Endothelial cell of umbilical vein (primary cell): ENCODE measurements at places on chromosomes 2 and 18.

DNA sequence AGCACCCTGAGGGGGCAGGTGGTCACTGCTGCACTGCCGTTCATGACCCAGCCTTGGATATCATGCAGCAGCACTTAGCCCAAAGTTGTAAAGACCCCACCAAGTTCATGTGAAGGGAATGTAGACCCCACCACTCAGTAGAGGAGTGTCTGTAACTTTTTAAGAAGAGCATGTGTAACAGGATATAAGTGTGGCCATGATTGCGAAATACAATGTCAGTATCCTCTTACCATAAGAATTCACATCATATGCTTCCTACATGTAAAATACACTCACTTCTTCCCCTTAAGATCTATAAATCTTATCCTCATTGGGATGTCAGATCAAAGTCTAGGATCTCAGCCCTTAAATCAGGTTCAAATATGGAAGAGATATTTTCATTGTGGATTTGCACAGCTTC is 276.9 kb downstream of the PTPRM start:
- H3K4me3 ChIP-seq = no peak overlapping the region
- no peaks in the 10 kb centered on the region for H3K27me3 ChIP-seq
- H3K36me3 ChIP-seq = no peaks in the 10 kb centered on the region
- H3K27ac ChIP-seq = no peak overlapping the region
- DNase-seq = no peak
- peaks cover 9% of the 10 kb centered on the region for H3K4me1 ChIP-seq

DNA sequence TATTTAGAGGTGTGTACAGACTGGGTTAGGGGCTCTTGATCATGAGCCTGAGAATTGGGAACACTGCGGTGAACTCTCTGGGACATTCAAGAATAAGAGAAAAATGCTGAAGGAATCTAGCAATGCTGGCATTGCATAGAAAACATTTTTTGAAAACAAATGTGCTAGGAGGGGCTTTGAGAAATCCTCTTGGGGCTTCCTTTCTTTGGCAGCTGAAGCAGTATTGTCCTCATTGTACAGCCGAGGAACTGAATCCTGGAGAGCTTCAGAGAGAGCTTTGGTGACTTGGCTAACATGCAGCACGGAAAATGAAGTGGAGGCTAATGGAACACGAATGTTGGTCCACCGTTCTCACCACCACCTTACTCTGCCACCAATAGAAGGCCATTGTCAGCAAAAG is 107.3 kb upstream of the EFEMP1 start:
- no peak for DNase-seq
- no peaks in the 10 kb centered on the region for H3K36me3 ChIP-seq
- H3K27ac ChIP-seq = no peak overlapping the region
- H3K4me3 ChIP-seq = no peak overlapping the region
- no peaks in the 10 kb centered on the region for H3K27me3 ChIP-seq

GRCh38 chr2:151056870-151057269 is 204.8 kb downstream of the RBM43 start:
- DNase-seq = no peak
- H3K27ac ChIP-seq = no peak overlapping the region
- H3K4me1 ChIP-seq = no peaks in the 10 kb centered on the region

DNA sequence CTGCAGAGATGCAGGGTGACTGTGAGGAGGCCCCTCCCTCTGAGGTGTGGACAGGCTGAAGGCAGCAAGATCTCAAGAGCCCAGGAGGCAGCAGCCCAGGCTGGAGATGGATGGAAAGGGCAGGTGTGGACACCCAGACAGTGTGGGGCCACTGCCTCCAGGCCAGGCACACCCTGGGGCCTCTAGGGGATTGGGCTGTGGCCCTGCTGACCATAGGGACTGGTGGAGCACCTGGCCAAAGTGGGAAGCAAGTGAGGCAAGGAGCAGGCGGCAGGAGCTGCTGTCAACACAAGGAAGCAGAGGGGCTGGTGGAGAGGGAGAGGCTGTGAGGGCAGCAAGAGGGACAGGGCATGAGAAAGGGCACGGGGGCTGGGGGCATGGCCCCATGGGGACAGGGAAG is 10.8 kb downstream of the SNED1 start:
- no peak for DNase-seq
- H3K27me3 ChIP-seq = no peaks in the 10 kb centered on the region
- H3K36me3 ChIP-seq = no peaks in the 10 kb centered on the region
- H3K4me1 ChIP-seq = peaks cover 22% of the 10 kb centered on the region
- H3K4me3 ChIP-seq = no peak overlapping the region
- peak overlapping the region; percentile 58 for H3K27ac ChIP-seq

- no peaks in the 10 kb centered on the region for H3K36me3 ChIP-seq
These were observed 65.9 kb downstream of the AP1S3 start for GRCh38 chr2:223771475-223771874.

DNA sequence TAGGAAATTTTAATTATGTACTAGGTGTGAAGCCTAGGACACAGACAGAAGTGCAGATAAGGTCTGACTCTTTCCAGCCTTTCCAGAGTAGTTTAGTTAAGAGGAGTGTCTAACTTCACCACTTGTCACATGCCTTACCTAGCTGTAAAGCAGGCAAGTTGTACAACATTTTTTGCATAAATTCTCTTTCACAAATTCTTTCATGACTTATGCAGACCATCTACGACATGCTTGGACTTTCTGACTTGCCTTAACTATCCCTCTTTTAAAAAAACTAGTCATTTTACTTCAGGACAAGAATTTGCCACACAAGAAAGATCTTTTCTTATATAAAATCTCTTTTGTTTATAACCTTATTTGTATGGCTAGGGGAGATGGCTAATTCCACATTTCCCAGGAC is 1273.6 kb upstream of the SLC39A10 start:
- H3K4me1 ChIP-seq = no peaks in the 10 kb centered on the region
- DNase-seq = no peak
- H3K27ac ChIP-seq = no peak overlapping the region
- no peaks in the 10 kb centered on the region for H3K36me3 ChIP-seq
- H3K27me3 ChIP-seq = no peaks in the 10 kb centered on the region
- H3K4me3 ChIP-seq = no peak overlapping the region

- H3K27ac ChIP-seq = no peak overlapping the region
- DNase-seq = no peak
- H3K4me1 ChIP-seq = no peaks in the 10 kb centered on the region
These were observed 233.1 kb upstream of the MEX3C start for GRCh38 chr18:51430538-51430937.

DNA sequence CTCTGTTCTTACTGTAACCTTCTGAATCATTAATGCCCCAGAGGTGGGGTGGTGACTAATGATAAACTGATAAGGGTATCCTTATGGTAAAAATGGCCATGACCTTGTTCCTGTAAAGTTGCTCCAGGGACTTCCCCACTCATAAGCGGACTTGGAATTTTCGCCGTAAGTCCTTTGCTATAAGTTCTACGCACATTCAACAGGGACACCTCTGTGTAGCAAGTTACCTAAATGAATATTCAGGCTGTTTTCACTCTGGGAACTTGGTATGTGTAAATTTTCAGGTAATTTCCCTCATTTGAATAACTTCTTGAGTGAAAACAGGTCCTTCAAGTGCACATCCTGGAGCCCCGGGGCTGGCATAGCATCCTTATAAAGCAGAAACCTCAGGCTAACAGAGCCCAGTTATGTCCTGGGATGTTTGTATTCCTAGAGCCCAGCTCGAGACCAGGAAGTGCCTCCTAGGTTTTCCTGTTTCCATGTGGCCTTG is 9.4 kb upstream of the AGFG1 start:
- no peak overlapping the region for H3K27ac ChIP-seq
- no peaks in the 10 kb centered on the region for H3K36me3 ChIP-seq
- no peak for DNase-seq
- no peak overlapping the region for H3K4me3 ChIP-seq
- no peaks in the 10 kb centered on the region for H3K4me1 ChIP-seq
- H3K27me3 ChIP-seq = no peaks in the 10 kb centered on the region

DNA sequence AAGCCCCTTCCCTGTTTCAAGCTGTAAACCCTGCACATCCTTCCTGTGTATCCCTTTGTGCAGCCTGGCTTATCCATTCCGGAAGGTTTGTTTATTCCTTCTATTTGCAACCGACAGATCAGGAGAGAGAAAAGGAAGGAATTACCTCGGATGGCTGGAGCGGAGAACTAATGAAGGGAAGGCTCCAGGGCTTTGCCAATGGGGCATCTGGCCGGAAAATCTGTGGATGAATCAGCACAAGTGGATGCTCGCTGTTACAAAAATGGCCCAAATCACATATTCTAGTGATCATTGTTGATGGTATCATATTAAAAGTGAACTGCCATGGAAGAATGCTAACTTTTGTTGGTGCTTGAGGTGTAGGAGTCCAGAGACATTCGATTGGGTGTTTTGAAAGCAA is 97.1 kb downstream of the AQP4 start:
- H3K4me1 ChIP-seq = no peaks in the 10 kb centered on the region
- H3K36me3 ChIP-seq = no peaks in the 10 kb centered on the region
- H3K27ac ChIP-seq = no peak overlapping the region
- DNase-seq = no peak
- H3K4me3 ChIP-seq = no peak overlapping the region

DNA sequence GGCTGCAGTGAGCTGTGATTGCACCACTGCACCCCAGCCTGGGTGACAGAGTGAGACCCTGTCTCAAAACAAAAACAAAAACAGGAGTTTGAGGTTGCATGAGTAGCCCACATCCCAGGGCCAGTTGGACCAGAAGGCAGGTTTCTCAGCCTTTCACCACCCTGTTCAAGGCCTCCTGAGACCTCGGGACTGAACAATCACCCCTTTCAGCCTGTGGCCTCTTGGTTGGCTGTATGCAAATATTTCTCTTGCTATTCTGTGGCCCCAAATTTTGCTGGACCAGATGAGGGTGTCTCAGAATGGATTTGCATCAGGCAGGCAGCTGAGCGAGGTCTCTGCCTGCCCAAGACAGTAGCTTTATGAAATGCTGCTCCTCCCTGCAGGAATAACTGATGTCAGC is 56.9 kb downstream of the DPYSL5 start:
- H3K4me1 ChIP-seq = no peaks in the 10 kb centered on the region
- H3K36me3 ChIP-seq = no peaks in the 10 kb centered on the region
- H3K4me3 ChIP-seq = no peak overlapping the region

DNA sequence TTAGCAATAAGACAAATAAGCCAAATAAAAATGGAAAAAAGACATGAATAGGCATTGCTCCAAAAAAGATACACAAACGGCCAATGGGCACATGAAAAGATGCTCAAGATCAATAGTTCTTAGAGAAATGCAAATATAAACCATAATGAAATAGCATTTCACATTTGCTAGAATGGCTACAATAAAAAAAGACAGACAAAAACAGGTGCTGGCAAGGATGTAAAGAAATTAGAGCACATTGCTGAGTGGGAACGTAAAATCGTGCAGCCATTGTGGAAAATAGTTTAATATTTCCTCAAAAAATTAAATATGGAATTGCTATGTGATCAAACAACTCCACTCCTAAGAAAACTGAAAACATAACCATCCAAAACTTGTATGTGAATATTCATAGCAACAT is 160.0 kb upstream of the SPATS2L start:
- H3K36me3 ChIP-seq = no peaks in the 10 kb centered on the region
- H3K27me3 ChIP-seq = no peaks in the 10 kb centered on the region
- DNase-seq = no peak
- H3K4me1 ChIP-seq = no peaks in the 10 kb centered on the region

- H3K27ac ChIP-seq = no peak overlapping the region
- no peak overlapping the region for H3K4me3 ChIP-seq
- H3K27me3 ChIP-seq = no peaks in the 10 kb centered on the region
- H3K36me3 ChIP-seq = no peaks in the 10 kb centered on the region
These were observed 2.3 kb upstream of the PTPN18 start for GRCh38 chr2:130353291-130354138.

GRCh38 chr2:53843595-53843994 is 16.2 kb downstream of the GPR75 start:
- no peak overlapping the region for H3K4me3 ChIP-seq
- no peaks in the 10 kb centered on the region for H3K36me3 ChIP-seq
- DNase-seq = no peak
- peaks cover 9% of the 10 kb centered on the region for H3K4me1 ChIP-seq
- H3K27ac ChIP-seq = no peak overlapping the region

DNA sequence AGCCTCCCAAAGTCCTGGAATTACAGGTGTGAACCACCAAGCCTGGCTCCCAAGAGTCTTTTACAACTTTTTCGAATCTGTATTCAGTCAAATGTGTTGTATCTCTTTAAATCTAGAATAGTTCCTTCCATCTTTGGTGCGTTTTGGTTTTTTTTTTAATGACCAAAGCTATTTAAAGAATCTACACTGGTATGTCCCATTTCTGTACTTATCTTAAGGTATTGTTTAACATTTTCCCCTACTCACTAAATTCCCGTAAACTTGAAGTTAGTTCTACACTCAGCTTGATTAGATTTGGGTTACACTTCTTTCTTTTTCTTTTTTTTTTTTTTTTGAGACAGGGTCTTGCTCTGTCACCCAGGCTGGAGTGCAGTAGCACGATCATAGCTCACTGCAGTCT is 63.8 kb downstream of the TMEM237 start:
- DNase-seq = no peak
- H3K4me3 ChIP-seq = no peak overlapping the region
- no peaks in the 10 kb centered on the region for H3K27me3 ChIP-seq
- no peak overlapping the region for H3K27ac ChIP-seq
- H3K4me1 ChIP-seq = no peaks in the 10 kb centered on the region

DNA sequence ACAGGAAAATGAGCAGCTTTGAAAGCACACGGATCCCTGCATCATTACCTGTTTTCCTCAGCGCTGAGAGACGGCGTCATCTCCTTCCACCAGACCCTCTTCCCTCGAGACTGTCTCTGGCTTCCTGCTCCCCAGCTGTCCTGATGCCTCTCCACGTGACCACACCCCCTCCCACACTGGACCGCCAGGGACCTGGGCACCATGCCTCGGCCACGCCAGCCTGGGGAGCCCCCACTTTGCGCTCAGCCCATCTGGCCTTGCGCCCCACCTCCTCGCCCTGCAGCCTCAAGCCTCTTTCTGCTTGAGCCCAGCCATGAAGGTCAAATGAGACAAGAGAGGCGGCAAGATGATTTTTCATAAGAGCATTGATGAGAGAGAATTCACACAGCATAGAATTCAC is 66.0 kb upstream of the ACKR3 start:
- peaks cover 4% of the 10 kb centered on the region for H3K27me3 ChIP-seq
- no peak overlapping the region for H3K27ac ChIP-seq
- peaks cover 8% of the 10 kb centered on the region for H3K4me1 ChIP-seq

- no peaks in the 10 kb centered on the region for H3K36me3 ChIP-seq
- DNase-seq = no peak
- H3K27me3 ChIP-seq = peaks cover 7% of the 10 kb centered on the region
- H3K4me1 ChIP-seq = no peaks in the 10 kb centered on the region
These were observed 15.6 kb upstream of the PKDCC start for GRCh38 chr2:42032224-42032620.

- H3K4me3 ChIP-seq = no peak overlapping the region
- H3K36me3 ChIP-seq = no peaks in the 10 kb centered on the region
- H3K4me1 ChIP-seq = no peaks in the 10 kb centered on the region
- H3K27ac ChIP-seq = no peak overlapping the region
- no peak for DNase-seq
These were observed 837.4 kb downstream of the LRRTM4 start for GRCh38 chr2:76684756-76685155.
